ENCODE measurements at places on chromosomes 4 and X.

DNA sequence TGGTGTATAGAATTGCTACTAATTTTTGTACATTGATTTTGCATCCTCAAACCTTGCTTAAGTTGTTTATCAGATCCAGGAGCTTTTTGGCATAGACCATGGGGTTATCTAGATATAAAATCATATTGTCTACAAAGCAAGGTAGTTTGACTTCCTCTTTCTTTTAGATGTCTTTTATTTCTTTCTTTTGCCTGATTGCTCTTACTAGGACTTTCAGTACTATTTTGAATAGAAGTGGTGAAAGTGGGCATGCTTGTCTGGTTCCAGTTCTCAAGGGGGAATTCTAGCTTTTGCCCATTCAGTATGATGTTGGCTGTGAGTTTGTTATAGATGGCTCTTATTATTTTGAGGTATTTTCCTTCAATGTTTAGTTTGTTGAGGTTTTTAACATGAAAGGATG lies 187.9 kb upstream of the LCORL start:
- DNase-seq = no peak

DNA sequence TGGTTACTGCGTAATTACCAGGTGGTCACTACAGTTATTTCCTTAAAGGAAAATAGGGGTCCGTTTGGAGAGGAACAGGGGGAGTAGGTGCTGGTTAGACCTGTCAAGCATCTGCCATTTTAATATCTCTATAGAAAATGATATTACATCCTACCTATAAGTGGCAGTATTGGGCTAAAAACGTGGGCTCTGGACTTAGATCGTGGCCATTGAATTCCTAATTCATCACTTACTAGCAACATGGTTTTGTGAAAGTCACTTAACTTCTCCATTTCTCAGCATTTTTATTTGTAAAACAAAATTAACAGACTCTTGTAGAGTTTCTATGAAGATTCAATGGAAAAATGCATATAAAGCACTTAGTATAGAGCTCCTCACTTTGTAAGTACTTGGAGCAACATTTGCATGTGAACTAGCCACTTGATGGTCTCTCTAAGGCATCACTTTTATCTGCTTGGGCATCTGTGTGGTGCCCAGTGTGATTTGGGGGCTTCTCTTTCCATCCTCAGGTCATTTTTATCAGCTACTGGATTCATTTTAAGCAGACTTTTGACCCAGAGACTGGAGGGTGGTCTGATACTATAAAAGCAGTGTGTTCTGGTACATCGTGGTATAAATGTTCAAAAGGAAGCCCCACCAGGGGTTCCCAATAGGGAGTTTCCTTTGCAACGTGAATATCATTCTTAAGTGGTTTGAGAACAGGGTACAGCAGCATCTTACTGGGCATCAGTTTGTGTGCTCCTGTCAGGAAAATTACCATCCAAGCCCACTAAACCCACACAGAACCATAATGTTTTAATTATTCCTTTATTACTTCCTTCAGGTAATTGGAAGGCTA lies 42.7 kb upstream of the RASSF6 start:
- DNase-seq = no peak

DNA sequence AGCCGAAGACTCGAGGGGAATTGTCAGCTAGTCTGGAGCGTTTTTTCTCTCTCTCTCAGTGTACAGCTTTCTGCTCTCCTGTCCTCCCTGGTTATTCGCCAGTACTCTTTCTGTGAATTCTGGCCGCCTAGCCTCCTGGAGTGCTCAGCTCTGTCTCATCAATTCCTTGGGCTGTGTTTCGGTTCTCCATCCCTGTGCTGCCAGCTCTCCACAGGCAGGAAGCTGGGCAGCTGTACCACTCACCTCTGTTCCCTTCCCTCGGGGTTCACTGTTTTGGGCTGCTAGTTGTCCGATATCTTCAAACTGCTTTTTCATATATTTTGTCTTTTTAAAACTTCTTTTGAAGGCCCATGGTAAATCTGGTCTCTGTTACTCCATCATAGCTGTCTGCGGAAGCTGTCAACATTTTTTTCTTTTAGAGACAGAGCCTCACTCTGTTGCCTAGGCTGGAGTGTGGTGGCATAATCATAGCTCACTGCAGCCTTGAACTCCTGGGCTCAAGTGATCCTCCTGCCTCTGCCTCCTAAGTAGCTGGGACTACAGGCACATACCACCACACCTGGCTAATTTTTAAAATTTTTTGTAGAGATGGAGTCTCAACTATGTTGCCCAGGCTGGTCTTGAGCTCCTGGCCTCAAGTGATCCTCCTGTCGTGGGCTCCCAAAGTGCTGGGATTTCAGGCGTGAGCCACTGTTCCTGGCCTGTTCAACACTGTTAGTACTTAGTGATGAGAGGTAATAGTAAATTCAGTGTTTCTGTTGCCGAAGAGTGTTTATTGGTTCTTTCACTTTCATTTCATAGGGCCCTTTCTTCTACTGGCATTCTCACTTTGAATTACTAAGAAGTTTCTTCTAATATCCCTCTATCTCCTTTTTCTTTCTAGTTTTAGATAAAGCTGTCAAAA lies 18.6 kb downstream of the ZCCHC4 start:
- no peak for DNase-seq

GRCh38 chrX:124791492-124792095 lies 445.2 kb downstream of the SH2D1A start:
- DNase-seq = no peak

- no peak for DNase-seq
These were observed 107.7 kb downstream of the FRMPD4 start for GRCh38 chrX:12245650-12246645.

DNA sequence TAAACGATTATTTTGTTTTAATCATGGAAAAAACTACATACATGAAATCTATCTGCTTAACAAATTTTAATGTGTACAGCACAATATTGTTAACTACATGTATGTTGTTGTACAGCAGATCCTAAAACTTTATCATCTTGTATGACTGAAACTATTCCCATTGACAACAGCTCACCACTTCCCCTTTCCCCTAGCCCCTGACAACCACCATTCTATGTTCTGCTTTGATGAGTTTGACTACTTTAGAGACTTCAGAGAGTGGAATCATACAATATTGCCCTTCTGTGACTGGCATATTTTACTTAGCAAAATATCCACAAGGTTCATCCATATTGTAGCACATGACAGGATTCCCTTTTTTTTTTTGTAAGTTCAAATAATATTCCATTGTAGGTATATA lies 185.9 kb downstream of the CFAP299 start:
- no peak for DNase-seq

DNA sequence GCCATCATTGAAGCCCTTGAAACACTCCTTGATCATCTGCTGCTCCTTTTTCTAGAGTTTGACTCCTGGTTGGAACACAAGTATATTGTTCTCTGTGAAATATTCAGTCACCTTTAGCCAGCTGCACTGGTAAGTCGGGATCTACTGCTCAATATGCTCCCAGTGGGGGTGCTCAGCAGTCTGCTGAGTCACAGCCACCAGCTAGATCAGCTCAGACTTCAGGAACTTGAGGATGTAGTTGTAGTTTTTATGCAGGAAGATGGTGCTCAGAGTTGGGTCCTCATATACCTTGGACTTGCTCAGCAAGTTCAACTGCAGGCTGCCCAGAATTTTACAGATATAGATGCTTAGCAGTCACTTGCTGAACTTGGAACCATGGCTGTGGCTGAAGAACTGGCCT lies 202.5 kb upstream of the RPL34 start:
- DNase-seq = no peak
